Esophagus muscularis mucosa (tissue), 4 donors: ENCODE measurements at places on chromosomes 2 and 18. TPM values are rescaled to one million over a fixed set of nuclear protein-coding genes. Genes with fewer than 3 reads are reported as not detected.

The STON1 gene
- 166 TPM for total RNA-seq

The CIB4 gene
- total RNA-seq: not detected

DNA sequence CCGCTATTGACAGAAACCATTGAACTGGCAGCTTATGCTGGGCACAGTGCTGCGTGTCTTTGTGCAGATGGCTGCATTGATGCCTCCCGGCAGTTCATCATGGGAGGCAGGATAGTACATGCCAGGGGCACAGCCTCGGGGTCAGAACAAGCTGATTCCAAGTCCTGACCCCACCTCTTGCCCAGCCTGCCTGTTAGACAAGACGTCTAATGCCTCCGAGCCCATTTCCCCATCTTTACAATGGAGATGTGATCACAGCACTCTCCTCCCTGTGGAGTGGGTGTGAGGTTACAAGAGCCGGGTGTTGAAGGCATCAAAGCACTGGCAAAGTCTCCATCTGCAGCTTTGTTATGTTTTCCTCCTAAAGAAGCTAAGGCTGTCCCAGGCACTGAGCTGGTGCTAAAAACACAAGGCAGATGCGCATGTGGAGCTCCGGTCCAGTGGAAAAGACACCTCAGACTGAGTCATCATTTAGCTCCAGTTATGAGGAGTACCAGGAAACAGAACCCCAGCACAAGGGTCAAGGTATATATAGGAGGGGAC lies 125.7 kb upstream of the EPAS1 start:
- no peak for DNase-seq

DNA sequence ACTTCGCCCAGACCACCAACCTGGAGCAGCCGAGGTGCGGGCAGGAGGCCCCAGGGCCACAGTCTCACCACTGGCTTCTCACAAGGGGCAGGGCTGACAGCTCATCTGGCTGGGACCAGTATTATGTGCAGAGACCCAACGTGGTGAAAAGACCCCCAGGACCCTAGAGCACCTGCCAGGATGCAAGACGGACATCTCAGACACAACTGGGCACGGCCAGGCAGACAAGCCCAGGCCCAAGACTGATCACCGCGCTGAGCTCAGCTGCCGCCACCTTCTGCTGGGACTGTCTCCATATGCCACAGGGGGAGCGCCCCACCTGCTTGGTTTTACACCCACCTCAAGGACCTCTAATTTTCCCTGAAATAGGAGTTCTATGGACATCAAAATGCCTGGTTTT lies 23.2 kb downstream of the HDAC4 start:
- DNase-seq: no peak

The DUSP2 gene
- total RNA-seq: 1.1 TPM

- no peak for DNase-seq
Measured at GRCh38 chr2:67515056-67515455, 117.9 kb downstream of the ETAA1 start.

DNA sequence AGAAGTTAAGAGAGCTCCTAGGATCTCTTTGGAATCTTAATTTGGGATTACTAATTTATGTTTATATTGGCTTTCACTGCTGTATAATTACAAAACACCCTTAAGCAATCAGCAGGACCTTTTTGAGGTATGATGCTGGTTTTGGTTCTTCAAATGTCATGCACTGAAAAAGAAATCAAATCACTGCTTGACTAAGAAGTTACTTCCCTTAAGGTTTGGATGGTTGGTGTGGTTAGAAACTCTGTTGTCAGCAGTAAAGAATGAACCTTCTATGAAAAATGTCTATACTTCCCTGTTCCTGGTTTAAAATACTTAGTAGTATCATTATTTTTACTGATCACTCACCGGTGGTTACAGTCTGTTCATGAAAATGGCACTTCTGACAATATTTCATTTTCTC lies 5.5 kb downstream of the COLEC12 start:
- DNase-seq: no peak

The MC4R gene
- 0.66 TPM for total RNA-seq
